ENCODE measurements at places on chromosomes 7 and 10.

GRCh38 chr7:131011976-131012375, 278.0 kb upstream of the KLF14 start:
- peak; percentile 56 for DNase-seq

DNA sequence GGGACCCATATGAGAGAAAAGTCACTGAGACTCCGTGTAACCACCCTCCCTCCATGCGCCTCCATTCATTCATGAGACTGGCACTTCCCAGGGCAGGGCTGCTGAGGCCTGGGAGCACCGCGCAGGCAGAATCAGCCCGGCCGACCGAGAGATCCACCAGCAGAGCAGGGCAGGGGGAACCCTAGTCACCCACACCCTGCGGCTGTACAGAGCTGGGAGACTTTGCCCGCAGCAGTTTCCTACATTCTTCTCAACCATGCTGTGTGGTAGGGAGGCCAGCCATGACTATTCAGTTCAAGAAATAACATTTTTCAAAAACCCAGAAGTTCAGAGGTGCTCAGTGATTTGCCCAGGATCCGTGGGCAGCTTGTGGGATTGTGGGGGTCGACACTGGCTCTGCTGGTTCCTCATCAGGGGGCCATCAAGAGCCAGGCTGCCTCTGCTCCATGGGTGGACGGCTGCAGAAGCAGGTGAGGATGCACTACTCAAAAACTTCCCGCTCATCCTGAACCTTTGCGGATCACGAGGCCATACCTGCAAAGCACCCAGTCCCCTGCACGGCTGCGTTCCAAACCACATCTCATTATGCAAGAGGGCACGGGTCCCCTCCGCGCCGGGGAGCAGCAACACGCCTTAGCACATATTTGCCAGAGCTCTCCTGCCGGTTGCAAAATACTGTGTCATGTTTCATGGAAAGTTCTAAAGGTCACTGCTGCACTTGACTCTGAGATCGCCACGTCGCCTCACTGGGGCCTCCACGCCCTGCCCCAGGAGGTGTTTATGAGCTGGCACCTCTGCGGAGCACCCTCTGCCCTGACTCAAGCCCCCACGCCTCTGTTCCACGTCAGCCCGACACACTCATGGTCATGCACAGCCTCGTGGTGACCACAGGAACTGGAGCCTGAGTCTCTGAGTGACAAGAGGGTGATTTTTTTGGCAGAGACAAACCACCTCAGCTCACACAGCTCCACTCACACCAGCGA, 132.0 kb downstream of the PRKAG2 start:
- DNase-seq = peak; percentile 99

- peak; percentile 90 for DNase-seq
These were observed at the start of gene FAM20C for GRCh38 chr7:191981-192649. FAM20C (plus strand) TSS chr7:192571; CDS start chr7:193200, 629 bp downstream.

DNA sequence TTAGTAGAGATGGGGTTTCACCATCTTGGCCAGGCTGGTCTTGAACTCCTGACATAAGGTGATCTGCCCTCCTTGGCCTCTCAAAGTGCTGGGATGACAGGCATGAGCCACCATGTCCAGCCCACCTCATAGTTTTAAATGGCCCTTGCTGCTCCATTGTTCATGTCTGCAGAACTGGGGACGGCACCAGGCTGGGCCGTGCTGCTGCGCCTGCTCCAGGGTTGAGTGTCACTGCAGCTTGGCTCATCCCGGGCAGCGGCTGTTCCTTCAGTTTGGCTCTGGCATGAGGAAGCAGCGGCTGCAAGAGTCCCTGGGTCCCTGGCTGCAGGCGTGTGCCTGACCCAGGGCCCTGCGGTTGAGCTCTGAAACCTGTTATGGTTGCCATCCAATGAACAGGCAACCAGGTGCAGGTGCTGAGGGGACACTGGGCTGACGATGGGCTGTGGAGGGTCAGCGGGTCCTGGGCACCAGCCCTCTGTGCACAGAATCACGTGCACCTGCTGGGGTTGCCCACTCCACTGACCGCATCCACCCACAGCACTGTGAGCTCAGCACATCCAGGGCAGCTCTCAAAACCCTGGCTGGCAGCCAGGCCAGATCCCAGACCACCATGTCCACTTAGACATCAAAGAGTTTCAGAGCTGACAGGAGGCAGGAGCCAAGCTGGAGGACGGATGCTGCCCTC, 70.2 kb upstream of the PPP2R2D start:
- no peak for DNase-seq

- DNase-seq = no peak
These were observed 449.1 kb downstream of the XPNPEP1 start for GRCh38 chr10:109474261-109474660.

- DNase-seq = no peak
These were observed 43.3 kb upstream of the HBP1 start for GRCh38 chr7:107125475-107125874.

GRCh38 chr7:953547-954327, 743 bp downstream of the ADAP1 start:
- peak; percentile 78 for DNase-seq

DNA sequence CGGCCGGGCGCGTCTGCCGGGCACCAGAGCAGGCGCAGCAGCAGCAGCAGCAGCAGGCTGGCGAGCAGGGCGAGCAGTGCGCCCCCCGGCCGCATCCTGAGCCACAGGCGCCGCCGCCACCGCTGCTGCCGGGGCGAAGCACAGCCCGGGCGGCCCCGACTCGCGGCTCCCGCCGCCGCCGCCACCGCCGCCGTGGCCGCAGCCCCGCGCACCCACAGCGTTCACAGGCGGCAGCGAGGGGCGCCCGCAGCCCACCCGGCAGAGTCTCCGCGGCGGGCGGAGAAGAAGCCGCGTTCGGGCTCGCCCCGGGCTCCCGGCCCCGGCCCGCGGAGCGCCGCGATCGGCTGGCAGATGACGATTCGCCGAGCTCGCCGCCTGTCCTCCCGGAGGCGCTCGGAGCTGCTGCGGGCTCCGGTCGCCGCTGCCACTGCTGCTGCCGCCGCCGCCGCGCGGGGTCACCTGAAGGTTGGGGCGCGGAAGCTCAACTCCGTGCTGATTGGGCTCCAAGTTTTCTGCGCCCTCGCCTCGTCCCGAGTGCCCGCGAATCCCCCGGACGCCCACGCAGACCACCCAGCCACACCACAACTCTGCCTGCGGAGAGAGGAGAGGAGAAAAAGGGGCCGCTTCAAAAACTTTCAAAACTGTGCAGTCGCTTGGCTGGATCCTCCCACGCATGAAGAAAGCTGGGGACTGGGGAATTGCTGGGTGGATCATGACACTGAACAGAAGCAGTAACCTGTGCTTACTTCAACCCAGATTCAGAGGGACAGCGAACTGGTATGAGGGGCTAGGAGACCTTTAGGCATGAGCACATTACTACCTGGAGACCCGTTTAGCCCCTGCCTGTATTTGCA, at the start of gene ST8SIA6:
Gene ST8SIA6, minus strand, starts transcription at position 435 of the 854 bp plus-strand sequence. Its CDS starts 340 bp downstream, at position 95.
- no peak for DNase-seq

- DNase-seq = no peak
These were observed 25.6 kb upstream of the NPS start for GRCh38 chr10:127523476-127523875.

DNA sequence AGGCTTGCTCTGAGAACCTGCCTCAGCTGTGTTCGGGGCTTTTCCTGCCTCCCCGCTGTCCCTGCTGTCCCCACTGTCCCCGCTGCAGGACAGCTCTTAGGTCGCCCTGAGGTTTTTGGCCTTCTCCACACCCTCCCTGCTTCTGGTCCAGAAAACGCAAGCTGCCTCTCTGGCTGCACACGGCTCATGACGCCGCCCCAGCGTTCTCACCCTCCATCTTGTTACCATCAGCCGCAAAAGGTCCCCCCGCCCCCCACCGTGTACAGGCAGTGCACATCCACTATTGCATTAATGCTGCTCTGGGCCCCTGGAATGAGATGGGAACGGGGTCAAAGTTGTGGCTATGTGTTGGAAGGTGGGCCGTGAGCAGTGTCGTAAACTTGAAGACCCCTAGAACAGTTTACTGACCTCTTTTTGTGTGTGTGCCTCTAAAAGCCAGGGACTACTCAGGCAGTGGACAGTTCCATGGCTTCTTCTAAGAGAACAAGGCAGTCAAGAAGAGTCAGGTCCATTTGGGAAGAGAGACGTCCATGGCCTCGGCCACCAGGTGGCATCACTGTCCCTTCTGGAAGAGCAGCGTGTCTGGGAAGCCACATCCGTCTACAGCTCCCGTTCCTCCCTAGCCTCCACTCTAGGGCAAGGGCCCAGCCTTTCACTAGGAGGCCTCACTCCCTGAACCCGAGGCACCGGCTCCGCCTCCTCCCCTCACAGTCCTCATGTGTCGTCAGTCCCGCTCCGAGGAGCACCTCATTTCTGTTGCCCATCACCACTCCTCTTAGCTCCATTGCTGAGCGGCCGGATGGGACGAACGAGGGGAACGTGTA, 38.5 kb upstream of the MKRN1 start:
- peak; percentile 79 for DNase-seq

DNA sequence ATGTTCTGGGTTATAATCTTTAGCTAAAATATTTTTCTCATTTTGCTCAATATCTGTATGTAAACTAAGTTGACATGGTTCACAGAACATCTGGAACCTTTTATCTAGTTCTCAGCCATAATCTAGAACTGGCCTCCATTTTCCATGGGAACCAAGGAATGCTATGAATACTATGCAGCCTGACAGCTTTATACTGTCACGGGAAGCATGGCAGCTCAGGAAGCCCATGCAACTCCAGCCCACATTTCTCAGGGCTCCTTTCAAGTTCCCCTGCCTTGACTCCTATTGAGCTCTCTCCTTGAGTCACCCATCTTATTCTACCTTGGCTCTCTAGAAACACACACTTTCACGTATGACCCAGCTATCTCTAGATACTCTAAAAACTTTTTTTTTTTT, 36.6 kb upstream of the PRKAR2B start:
- no peak for DNase-seq

GRCh38 chr10:133336118-133336576, 549 bp downstream of the CALY start:
- DNase-seq = no peak

GRCh38 chr7:69946901-69947300, 348.6 kb downstream of the AUTS2 start:
- DNase-seq = no peak

DNA sequence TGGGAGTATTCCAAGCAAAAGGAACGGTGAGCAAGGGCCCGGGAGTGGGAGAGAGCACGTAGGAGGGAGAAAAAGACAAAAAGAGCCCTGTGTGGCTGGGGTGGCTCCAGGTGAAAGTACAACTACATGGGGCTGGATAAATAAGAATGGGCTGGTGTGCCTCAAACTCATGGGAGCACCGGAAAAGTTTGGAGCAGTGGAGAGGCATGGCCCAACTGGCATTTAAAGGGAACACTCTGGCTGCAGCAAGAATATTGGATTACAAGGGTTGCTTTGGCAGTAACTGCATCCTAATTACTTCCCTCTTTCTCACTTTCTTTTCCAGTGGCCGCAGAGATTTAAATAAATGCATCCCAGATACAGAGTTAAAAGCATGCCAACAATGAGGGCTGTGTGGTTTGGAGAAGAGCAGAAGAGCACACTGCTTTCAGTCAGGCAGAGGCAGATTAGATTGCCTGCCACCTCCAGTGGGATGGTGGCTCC, 39.1 kb upstream of the HERPUD2 start:
- DNase-seq = no peak

DNA sequence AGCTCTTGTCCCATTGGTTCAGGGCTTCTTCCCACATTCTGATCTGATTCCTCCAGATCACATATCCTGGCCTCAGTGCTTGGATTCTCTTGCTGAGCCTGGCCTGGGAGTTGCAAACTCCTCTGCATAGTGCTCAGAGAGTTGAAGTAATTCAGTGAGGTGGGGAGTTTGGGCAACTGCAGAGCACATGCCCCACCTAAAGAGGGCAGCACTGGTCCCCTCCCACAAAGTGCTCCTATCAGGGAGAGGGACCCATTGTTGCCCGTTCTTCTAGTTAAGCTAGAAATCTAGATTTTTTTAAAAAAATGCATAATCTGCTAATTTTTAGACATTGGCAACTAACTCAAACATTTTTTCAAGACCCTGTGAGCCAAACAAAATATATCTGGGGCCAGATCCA, 45.1 kb downstream of the CHN2 start:
- peak; percentile 45 for DNase-seq

DNA sequence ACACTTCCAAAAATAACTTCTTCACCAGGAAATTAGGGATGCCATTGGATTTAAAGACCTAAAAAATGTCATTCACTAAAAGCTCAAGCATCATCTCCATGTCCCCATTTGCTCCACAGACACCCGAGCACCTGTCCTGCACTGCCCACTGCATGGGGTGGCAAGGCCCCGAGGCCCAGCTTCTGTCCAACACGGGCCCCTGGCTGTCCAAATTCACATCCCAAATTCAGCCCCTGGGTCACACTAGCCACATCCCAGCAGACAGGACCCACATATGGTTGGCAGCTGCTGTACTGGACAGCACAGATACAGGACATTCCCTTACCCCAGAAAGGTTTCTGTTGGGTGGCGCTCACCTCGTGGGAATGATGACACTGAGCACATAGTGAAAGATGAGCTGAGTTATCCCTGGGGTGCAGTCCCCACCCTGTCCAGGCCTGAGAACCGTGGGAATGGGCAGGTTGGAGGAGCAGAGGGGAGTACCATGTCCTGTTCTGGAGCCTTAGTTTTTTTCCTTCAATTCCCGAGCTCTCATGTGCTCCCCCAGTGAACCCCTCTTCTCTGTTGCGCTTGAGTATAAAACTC, 55.3 kb downstream of the CSGALNACT2 start:
- DNase-seq = no peak

DNA sequence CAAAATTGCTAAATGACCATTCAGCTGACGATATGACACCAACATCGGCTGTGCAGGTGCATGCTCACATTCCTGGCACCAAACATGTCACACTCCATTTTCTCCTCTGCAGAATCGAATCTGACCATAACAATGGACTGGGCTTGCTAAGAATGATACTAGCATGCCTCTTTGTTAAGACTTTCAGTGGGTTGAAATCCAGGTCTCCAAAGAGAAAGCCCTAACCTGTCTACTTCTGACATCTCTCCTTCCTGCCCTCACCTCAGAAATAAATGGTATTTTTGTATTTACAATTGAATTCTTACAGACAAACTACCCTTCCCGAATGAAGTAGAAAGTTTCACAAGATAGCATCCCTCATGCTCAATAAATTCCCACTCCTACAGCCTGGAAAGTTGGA, 373.9 kb downstream of the KCNMA1 start:
- no peak for DNase-seq

DNA sequence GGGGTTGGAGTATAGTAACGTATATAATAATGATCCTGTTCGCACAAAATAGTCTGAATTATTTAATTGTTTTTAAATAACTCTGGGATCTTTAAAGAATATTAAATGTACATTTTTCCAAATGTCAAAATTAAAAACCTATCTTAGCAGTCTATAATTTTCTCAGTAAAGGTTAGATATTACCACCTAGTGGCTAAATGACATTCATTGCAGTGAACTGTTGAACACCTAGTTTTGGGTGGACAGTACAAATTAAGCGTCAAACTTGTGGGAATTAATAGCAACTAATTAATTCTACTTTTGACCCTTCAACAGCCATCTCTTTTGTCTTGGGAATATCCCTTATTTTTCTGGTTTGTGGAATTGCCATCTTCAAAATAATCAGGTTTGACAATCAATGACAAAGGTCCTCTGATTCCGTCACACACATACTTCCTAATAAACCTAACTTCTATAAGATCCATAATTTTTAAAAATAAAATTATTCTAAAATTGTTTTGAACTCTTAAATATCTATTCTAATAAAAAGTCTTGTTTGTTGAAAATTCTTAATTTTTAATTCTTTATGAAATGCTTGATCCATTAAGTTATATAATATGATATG, 165.7 kb downstream of the SEMA3D start:
- peak; percentile 6 for DNase-seq
